Right cardiac atrium (tissue), 5 donors: ENCODE measurements at places on chromosomes 6 and 20. TPM values are rescaled to one million over a fixed set of nuclear protein-coding genes. Genes with fewer than 3 reads are reported as not detected.

The NNAT gene
- 1.2 TPM for polyA plus RNA-seq

The NOL7 gene
- polyA plus RNA-seq: 65.2 TPM

The TINAG gene
- 0.09 TPM for polyA plus RNA-seq

The MDFI gene
- polyA plus RNA-seq: 4.9 TPM

The RCAN2 gene
- 82.9 TPM for polyA plus RNA-seq

The ECT2L gene
- 0.23 TPM for polyA plus RNA-seq

The WFDC5 gene
- not detected for polyA plus RNA-seq

The UST gene
- polyA plus RNA-seq: 5.1 TPM

The USP49 gene
- polyA plus RNA-seq: 1.5 TPM

The AVP gene
- polyA plus RNA-seq: not detected

The PREX1 gene
- 9.0 TPM for polyA plus RNA-seq

DNA sequence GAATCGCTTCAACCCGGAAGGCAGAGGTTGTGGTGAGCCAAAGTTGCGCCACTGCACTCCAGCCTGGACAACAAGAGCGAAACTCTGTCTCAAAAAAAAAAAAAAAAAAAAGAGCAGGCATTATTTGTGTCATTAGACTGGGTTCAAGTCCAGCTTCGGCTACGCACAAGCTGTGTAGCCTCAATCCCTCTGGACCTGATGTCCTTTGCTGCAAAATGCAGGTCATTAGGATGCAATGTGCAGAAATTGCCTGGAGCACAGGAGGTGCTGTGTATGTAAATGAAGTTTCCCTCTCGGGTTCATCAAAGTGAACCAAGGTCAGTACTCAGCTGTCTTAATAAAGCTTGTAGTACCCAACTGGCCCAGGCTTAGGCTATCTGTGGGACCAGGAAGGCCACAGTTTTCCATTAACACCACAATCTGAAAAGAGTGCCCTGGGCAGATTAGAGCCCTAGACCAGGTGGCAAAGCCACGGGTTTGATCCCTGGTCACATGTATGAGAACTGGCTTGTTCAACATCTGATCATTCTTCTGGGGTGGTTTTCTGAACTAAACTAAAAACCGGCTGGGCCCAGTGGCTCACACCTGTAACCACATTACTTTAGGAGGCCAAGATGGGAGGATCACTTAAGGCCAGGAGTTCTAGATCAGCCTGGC lies 155.3 kb downstream of the ZMYND8 start:
- no peak for DNase-seq

- DNase-seq: no peak
Measured at GRCh38 chr20:53013847-53014246, 41.7 kb downstream of the TSHZ2 start.

- DNase-seq: no peak
Measured at GRCh38 chr6:35253249-35253648, 6.3 kb upstream of the ZNF76 start.

DNA sequence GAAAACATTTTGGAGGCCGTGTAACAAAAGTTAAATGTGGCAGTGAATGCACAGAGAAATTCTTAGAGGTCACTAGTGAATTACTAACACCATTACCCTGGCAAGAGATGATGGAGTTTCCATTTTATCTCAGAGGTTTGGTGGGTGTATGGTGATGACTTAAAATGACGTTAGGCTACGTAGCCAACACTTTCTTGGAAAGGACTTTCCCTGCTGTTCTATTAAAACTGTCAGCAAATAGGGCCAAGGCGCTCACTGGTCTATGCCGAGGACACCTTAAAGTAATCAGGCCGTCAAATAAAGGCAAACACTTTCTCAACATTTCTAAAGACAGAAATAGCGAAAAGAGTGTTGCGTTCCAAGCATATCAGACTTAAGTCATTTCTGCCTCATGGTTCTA lies 160.8 kb downstream of the GMPR start:
- no peak for DNase-seq

GRCh38 chr6:165605182-165605875 lies 57.7 kb downstream of the PDE10A start:
- DNase-seq: no peak

DNA sequence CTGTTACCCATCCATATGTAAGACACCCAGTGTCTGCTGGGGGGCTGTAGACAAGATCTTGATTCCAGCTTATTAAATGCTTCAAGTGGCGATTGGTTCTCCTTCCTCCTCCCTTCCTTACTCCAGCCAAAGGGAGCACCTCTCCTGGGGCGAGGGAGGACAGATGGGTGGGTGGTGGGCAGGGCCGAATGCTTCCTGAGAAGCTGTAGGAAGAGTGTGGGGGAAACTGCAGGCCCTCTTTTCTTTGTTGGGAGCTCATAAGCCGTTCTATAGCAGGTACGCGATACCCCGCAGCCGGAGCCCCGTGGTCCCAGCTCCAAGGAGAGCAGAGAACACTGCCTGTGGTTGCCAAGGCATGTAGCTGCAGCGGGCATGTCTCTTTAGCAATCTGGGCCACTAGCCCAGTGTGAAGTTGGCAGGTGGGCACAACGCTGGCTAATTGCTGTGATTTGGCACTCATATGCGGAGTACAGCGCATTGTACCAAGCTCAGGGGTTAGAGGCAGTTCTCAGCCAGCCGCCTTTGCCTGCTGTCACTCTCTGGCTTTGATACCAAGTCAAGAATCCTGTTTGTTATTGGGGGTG lies 14.7 kb upstream of the KCNG1 start:
- no peak for DNase-seq

DNA sequence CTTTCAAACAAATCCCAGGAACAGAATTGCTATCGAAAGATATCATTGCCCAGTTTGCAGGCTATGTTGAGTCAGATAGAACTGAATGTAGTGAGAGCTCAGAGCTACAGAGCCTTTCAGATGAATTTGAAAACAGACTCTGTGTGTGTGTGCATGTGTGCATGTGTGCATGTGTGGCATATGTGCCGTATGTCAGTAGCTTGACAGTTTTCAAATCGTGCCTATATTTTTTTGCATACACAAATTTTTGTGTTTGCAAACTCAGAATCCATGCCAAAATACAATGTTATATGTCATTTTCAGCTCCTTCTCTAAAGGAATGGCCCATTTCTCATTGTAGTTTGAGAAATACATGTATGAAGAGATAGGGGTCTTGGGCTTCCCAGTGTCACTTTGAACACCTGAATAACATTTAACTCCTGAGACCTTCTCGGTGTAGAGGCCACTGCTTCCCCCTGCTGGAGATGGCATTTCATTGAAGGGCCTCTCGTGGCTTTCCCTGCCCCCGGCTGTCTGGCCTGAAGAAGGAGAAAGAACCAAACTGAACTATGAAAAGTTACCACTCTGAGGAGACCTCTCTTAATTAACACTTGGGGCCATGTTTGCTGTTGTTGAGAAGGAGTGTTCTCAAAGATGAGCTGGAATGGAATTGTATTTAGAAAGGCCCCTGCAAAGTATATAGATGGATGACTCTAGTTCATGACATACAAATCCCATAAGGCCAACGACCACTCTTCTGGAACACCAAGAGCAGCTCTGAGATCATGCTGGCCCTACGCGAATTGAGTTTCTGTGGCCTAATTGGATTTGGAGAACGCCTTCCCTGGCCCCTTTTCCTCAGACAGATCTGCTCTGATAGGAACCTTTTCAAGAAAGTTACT lies 58.7 kb downstream of the VAPB start:
- peak; percentile 40 for DNase-seq

DNA sequence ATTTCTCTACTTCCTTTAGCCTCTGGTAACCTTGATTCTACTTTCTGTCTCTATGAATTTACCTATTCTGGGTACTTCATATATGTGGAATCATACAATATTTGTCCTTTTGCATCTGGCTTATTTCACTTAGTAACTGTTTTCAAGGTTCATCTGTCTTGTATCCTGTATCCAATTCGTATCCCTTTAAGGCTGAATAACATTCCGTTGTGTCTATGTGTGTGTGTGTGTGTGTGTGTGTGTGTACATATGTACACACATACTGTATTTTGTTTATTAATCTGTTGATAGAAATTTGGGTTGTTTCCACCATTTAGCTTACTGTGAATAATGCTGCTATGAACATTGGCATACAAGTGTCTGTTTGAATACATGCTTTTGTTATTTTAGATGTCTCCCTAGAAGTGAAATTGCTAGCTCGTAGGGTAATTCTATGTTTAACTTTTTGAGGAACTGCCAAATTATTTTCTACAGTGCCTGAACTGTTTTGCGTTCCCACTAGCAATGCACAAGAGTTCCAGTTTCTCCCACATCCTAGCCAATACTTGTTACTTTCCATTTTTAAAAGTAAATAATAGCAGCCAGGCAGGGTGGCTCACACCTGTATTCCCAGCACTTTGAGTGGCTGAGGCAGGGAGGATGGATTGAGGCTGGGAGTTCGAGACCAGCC lies 17.7 kb downstream of the SENP6 start:
- no peak for DNase-seq

- DNase-seq: no peak
Measured at GRCh38 chr6:19771753-19772336, 65.3 kb upstream of the ID4 start.

DNA sequence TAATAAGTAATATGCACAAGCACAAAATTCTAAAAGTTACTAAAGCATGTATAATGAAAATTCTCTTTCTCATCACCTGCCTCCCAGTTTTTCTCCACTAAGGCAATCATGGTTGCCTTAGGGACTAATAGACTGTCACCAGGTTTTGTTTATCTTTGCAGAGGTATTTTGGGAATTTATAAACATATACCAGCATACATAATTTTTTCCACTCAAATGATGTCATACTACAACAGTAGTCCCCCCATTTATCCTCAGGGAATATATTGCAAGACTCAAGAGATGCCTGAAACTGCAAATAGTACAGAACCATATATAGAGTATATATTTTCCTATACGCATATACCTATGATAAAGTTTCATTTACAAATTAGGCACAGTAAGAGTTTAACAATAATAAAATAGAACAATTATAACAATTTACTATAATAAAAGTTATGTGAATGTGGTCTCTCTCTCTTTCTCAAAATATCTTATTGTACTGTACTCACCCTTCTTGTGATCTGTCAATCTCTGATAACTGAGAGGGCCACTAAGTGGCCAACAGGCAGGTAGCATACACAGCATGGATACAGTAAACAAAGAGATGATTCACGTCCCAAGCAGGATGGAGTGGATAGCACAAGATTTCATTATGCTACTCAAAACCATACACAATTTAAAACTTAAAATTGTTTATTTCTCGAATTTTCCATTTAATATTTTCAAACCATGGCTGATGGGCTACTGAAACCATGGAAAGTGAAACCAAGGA lies 19.7 kb downstream of the RBL1 start:
- DNase-seq: no peak

GRCh38 chr20:860891-861290 lies 27.4 kb downstream of the FAM110A start:
- no peak for DNase-seq

DNA sequence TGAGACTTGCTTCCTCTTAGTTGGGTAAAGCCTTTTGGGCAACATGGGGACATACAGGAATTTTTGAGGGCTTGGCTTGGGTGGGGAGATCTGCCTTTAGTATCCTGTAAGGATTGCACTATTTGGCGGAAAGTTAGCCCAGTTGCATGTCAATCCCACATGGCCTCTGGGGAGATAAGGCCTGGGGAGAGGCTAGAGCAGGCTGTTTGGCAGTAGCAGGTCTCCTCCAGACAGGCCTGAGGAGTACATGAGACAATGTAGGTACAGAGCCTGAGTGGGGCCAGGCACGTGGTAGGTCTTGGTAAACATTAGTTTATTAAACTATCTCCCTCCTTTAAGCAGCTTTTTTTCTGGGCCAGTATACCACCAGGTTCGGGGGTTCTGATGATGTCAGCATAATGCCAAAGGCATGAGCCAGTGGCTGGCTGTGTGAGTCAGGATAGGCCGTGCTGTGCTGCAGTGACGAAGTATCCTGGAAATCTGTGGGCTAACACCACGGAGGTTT lies 147.9 kb downstream of the VEGFA start:
- peak; percentile 5 for DNase-seq

- DNase-seq: no peak
Measured at GRCh38 chr6:39197521-39197920, 31.8 kb downstream of the KCNK5 start.

GRCh38 chr20:62933966-62934365 lies 4.0 kb upstream of the GID8 start:
- DNase-seq: no peak

DNA sequence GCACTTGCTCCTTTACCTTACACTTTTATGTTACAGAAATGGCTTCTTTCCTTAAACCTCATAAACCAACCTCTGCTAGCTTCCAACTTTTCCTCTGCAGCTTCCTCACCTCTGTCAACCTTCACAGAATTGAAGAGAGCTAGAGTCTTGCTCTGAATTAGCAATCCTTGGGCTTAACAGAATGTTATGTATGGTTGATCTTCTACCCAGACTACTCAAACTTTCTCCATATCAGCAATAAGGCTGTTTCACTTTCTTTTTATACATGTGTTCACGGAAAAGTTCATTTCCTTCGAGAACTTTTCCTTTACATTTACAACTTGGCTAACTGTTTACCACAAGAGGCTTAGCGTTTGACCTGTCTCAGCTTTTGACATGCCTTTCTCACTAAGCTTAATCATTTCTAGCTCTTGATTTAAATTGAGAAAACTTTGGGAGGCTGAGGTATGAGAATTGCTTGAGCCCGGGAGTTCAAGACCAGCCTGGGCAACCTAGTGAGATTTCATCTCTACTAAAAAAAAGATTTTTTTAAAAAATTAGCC lies 207.3 kb downstream of the BMP7 start:
- no peak for DNase-seq

DNA sequence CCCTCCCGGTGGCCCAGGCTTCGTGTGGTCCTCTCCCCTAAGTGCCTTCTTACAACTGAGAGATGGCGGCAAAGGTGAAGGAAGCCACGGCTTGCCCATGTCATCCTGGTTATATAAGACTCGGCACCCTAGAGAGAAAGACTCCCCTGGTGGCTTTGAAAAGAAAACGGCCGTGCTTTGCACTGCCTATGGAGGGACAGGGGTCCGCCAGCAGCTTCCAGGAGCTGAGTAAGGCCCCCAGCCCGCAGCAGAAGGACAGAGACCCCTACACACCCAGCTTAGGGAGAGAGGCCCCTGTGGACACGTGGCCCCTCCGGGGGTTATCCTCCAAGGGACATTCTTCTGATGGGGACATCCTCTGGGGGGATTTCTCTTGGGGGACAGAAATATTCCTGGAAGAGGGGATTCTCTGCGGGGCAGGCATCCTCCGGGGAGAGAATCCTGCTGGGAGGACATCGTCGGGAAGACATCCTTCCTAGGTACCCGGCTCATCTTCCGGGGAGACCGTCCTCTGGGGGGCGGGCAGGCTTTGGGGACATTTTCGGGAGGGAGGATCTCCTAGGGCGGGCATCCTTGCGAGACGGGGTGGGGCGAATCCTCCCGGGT lies 511 bp upstream of the OGFR start:
- DNase-seq: no peak

- DNase-seq: no peak
Measured at GRCh38 chr6:133743621-133744020, 145.3 kb upstream of the TCF21 start.

DNA sequence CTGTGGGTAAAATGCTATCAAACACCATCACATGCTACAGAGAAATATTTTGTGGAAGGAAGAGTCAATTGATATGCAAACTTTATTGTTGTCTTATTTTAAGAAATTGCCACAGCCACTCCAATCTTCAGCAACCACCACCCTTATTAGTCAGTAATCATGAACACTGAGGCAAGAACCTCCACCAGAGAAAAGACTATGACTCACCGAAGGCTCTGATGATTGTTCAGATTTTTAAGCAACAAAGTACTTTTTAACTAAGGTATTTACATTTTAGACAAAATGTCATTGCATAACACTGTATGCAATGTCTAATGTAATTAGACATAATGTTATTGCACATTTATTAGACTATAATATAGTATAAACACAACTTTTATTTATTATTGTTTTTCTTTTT lies 26.2 kb upstream of the MMP24 start:
- DNase-seq: no peak

- DNase-seq: no peak
Measured at GRCh38 chr6:18551228-18551627, 164.1 kb downstream of the RNF144B start.
